NCI-H1092 treated with DMSO at 0.1 percent for 48 hours (cell line): ENCODE measurements at places on chromosomes 2 and 18.

GRCh38 chr2:146572598-146572997 is 1272.2 kb upstream of the ACVR2A start:
- no peak for DNase-seq

DNA sequence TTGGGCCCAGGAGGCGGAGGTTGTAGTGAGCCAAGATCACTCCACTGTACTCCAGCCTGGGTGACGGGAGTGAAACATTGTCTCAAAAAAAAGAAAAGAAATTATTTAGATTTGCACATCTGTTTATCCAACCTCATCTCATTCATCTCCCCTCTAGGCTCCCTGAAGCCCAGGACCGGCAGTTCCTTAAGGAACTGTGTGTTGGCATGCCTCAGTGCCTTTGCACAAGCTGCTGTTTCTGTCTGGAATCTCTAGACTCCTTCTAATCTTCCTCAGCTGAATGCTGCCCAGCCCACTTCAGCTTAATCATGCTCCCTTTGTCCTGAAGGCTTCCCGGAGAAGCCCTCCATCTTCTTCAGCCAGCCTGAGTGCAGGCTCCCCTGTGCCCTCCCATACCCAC is 10.9 kb upstream of the RFX8 start:
- no peak for DNase-seq

DNA sequence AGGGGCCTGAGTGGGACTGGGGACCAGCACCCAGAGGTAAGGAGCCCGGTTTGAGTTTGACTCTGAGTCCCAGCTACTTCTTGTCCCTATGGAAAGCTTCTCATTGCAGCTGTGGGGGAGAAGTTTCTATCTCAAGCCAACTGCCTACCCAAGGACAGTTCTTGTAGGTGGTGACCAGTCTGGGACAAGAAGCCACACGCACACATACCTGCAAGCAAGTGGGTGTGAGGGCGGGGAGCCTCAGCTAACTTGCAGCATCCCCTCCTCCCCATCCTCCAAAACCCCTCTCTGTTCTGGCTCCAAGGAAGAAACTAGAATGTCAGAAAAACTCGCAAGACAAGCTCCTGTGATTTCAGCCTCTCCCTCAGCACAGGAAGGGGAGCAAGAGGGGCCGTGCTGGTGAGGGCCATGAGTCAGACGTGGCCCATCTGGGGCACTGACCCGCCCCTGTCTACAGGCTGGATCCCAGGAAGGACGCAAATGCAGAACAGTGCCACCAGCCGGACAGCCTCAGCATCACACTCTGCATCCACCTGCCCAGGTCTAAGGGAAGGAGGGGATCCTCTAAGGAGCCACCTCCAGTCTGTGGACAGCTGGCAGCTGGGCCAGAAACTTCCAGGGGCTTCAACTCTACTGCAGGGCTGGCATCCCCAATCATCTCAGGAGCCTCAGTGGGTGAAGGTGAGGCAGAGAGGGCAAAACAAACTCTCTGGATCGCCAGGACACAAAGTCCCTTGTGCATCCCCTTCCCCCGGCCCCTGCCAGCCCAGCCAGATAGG is 103.4 kb downstream of the TNS1 start:
- DNase-seq, result no peak

GRCh38 chr18:48404716-48405507 is 4.3 kb downstream of the ZBTB7C start:
- no peak for DNase-seq

- DNase-seq, result no peak
Observed at GRCh38 chr2:37361216-37361815, 16.9 kb downstream of the QPCT start.

- no peak for DNase-seq
Observed at GRCh38 chr2:64534363-64534762, 10.2 kb downstream of the AFTPH start.

GRCh38 chr18:59426855-59427254 is 67.8 kb upstream of the LMAN1 start:
- no peak for DNase-seq

GRCh38 chr2:233100192-233100998 is 40.3 kb downstream of the INPP5D start:
- no peak for DNase-seq

DNA sequence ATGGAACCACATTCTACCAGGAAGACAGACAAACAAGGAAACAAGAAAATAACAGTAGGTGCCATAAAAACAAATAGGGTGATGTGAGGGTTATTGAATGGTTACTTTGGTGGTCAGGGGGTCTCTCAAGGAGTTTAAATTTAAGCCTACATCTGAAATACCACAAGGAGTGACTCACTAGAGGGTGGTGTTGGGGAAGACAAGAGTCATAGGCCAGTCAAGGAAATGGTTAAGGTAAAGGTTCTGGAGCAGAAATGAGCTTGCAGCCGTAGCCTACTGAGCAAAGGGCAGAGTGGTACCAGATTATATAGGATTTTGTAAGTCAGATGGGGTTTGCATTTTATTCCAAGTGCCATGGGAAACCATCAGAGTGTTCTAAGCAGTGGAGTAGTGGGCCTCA is 135.6 kb upstream of the DAPL1 start:
- DNase-seq, result no peak

DNA sequence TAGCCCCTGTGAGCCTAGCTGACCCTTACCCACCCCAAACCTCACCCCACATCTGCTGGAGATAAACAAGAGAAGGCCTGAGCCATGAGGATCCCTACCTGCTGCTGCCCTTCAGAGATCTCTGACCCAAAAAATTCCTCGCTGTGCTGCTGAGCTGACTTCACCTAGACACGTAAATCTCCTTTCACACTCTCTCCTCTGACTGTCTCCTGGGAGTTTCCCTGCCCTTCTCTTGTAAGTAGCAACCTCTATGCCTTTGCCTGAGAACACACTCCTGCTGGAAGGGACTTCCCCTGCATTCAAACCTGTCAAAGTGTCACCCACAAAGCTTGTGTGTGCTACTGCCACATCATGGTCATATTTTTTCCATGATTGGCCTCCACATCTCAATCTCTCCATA is 134.2 kb upstream of the NOL4 start:
- DNase-seq, result no peak

GRCh38 chr2:82226441-82226840 is 1921.9 kb upstream of the LRRTM1 start:
- DNase-seq, result no peak

DNA sequence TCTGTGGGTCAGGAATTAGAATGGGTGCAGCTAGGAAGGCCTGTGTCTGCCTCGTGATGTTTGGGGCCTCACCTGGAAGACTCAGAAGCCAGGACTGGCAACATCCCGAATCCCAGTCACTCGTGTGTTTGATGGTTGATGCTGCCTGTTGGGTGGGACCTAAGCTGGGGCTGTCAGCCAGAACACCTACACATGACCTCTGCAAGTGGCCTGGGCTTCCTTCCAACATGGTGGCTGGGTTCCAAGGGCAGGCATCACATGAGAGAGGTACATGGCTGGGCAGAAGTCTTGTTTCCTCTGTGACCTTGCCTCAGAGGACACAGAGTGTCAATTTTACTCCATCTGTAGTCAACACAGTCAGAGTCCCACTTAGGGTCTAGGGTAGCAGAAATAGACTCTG is 177.8 kb downstream of the GBX2 start:
- DNase-seq, result peak; percentile 2

DNA sequence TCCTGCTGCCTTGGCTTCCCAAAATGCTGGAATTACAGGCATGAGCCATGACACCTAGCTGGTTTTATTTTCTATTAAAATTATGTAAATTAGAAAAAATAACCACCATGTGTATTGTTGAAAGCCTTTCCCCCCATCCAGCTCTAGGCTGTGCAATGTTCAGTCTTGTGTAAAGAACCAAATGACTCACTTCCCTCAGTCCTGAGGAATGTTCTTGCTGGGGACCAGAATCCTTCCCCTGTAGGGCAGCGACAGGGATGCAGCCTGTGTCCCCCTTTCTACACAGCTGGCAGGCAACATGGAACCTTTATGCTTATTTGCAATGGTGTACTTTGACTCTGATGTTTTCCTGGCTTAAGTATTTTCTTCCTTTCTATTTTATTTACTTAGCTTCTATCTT is 29.4 kb downstream of the AOX1 start:
- DNase-seq, result no peak

DNA sequence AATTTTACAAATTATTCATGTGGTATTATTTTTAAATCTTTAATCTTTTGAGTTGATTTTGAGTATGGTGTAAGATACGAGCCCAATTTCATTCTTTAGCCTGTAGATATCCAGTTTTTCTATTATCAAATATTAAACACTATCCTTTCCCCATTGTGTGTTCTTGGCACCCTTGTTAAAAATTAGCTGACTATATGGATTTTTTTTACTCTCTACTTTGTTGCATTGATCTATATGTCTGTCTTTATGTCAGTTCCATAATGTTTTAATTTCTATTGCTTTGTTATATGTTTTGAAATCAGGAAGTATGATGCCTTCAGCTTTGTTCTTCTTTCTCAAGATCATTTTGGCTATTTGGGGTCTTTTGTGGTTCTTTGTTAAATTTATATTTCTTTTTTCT is 80.9 kb upstream of the ZNF804A start:
- DNase-seq, result no peak

GRCh38 chr18:58140387-58141325 is 96.6 kb downstream of the NEDD4L start:
- peak; percentile 25 for DNase-seq

- peak; percentile 89 for DNase-seq
Observed at GRCh38 chr18:57915248-57915647, 112.1 kb upstream of the ATP8B1 start.

GRCh38 chr2:235595422-235596010 is 101.7 kb downstream of the AGAP1 start:
- DNase-seq, result peak; percentile 41

- DNase-seq, result no peak
Observed at GRCh38 chr18:43093646-43094045, 21.8 kb downstream of the RIT2 start.

GRCh38 chr2:235045973-235046343 is 94.1 kb downstream of the SH3BP4 start:
- no peak for DNase-seq

DNA sequence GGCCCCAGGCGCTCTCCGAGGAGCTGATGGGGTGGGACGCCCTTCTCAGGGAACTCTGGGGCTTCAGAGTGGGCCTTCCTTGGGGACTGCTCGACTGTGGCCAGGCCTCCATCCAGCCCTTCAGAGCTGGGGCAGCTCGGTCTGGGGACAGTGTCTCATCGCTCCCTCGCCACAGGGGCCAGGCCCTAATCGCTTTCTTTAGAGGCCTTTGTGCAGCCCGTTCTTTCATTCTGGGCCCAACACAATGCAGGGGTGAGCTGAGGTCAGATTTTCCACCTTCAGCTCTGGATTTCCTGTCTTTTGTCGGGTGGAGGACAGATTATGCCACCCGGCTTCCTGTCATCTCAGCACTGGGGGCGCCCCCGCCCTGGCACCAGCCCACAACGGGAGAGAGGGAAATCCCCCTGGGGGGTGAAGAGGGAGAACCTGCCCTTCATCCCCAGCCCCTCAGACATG is 25.2 kb downstream of the MYCN start:
- no peak for DNase-seq

GRCh38 chr18:79393635-79394533 is 1.8 kb upstream of the NFATC1 start:
- peak; percentile 68 for DNase-seq

GRCh38 chr2:220071696-220072095 is 444.3 kb downstream of the SLC4A3 start:
- DNase-seq, result no peak

- no peak for DNase-seq
Observed at GRCh38 chr2:175624211-175624761, 377.8 kb downstream of the LNPK start.

DNA sequence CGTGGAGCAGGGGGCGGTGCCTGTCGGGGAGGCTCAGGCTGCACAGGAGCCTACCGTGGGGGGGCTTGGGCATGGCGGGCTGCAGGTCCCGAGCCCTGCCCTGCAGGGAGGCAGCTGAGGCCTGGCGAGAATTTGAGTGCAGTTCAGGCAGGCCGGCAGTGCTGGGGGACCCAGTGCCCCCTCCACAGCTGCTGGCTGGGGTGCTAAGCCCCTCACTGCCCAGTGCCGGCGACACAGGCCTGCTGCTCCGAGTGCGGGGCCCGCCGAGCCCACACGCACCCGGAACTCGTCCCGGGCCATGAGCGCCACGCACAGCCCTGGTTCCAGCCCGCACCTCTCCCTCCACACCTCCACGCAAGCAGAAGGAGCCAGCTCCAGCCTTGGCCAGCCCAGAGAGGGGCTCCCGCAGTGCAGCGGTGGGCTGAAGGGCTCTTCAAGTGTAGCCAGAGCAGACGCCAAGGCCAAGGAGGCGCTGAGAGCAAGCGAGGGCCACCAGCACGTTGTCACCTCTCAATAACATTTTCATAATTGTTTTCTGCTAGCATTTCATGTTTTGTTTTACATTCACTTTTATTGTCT is 1378.9 kb upstream of the CELF4 start:
- no peak for DNase-seq

GRCh38 chr2:187003038-187003554 is 154.1 kb upstream of the ZSWIM2 start:
- peak; percentile 21 for DNase-seq

DNA sequence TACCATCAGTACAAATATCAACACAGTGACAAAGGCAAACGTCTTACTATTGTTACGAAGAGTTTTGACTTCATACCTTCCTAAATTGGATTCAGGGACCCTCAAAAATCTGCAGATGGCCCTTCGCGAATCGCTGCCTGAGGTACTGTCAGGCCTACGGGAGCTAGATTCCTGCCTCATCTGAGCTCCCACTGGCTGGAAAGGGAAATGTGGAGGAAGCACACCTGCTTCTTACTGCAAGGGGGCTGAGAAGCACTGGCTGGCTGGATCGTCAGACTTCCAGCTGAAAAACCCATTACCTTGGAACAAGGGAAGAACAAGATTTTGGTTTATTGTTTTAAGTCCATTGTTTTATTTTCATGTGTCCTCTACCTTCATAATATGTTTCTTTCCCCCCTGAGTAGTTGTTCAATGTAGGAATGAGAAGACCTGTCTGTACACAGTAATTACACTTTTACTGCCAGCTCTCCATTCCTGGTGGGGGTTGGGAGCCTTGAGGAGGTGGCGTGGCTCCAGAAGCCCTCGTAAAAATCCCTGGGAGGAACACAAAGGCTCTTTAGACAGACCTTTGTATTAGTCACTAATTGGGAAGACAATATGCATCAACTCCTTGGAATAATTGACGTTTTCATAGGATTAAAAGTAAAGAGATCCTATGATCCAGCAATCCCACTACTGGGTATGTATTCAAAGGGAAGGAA is 124.1 kb upstream of the NOSTRIN start:
- no peak for DNase-seq

GRCh38 chr2:239889641-239890121 is 135.5 kb downstream of the NDUFA10 start:
- no peak for DNase-seq

GRCh38 chr2:215411941-215412743 is 23.7 kb downstream of the FN1 start:
- DNase-seq, result no peak

GRCh38 chr2:48812416-48812815 is 56.9 kb upstream of the LHCGR start:
- DNase-seq, result no peak

GRCh38 chr2:37851828-37852584 is 73.1 kb upstream of the RMDN2 start:
- DNase-seq, result no peak

GRCh38 chr2:68943581-68944568 is 8.8 kb downstream of the GKN2 start:
- peak; percentile 77 for DNase-seq

- DNase-seq, result no peak
Observed at GRCh38 chr2:36516136-36516870, 81.7 kb downstream of the FEZ2 start.

GRCh38 chr2:110868971-110869370 is 136.6 kb downstream of the ACOXL start:
- no peak for DNase-seq

GRCh38 chr2:121887513-121888188 is 132.2 kb downstream of the TSN start:
- no peak for DNase-seq
